ENCODE measurements at places on chromosomes 3 and 15.

GRCh38 chr3:57929988-57930387 is 78.2 kb upstream of the FLNB start:
- DNase-seq, result no peak

- DNase-seq, result no peak
Observed at GRCh38 chr15:77504306-77504705, 83.6 kb downstream of the HMG20A start.

DNA sequence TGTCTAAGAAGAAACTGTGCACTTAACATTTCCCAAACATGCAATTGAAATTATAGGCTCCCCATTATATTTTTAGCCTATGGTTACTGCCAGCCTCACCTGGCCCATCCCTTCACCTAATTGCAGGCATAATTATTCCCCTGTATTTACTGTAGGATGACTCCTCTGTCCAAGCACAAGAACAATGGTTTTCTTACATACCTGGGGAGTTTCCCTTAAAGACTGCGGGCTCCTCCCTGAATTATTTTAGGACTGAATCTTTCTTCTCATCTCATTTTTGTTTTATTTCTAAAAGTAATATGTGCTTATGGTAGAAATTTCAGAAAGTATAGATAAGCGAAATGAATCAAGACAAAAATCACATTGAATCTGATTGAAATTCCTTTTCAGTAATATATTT is 11.4 kb downstream of the TM4SF1 start:
- DNase-seq, result no peak

DNA sequence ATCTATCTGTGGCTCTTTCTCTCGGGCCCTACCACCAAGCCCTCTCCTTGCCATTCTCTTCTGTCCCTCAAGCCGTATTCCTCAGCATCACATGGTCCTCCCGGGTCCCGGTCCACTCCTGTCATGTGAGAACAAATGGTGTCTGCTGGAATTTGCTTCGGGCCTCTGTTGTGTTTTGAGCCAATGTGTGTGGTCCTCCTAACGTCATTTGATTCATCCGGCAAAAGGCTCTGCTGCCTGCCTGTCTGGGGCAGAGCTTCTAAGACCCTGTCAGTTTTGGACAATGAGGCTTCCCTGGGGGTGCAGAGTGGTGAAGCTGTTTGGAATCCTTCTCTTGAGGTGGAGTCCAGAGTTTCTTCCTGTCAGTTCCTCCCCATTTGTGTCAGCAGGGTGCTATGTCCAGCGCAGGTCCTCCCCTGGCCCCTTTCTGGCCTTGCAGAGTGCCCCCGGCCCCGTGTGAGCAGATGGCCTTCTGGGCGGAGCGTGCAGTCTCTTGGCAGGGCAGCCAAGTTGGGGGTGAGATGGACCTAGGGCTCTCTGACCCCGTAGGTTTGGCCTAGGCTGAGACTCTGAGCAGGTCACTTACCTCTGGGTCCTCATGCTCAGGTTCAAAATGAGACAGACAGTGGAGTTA is 93.6 kb downstream of the APBA2 start:
- DNase-seq, result no peak

GRCh38 chr3:195221015-195221853 is 49.7 kb downstream of the XXYLT1 start:
- no peak for DNase-seq

DNA sequence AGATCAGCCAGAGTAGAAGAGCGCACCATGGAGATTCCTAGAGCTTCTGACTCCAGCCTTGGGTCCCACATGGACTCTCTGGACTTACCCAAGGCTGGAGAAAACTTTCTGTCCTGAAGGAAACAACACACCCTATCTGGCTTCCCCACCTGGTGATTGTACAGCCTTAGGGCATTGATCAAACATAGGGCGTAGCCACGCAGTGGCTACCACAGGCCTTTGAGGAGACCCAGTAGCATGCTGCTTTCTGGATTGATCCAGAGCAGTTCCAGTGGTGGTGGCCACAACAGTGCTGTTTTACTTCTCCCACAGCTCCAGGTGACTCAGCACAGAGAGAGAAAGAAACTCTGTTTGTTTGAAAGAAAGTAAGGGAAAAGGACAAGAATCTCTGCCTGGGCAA is 23.5 kb downstream of the PYDC2 start:
- DNase-seq, result no peak

GRCh38 chr3:134886991-134887390 is 91.9 kb downstream of the EPHB1 start:
- no peak for DNase-seq

DNA sequence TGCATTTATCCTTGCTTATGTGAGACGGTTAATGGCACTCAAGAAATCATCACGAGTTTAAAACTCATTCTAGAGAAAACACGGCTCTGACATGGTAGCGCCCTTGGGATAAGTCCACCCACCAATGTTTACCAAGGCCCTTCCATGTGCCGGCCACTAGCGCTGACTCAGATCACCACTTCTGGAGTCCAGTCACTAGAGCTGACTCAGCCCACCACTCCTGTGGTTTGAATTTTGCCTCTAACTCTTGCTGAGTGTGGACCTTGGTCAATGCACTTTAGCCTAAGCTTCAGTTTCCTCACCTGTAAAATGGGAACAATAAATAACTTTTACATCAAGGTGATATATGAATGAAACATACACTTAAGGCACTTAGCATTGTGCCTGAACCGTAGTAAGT is 358.4 kb upstream of the PROK2 start:
- DNase-seq, result no peak

DNA sequence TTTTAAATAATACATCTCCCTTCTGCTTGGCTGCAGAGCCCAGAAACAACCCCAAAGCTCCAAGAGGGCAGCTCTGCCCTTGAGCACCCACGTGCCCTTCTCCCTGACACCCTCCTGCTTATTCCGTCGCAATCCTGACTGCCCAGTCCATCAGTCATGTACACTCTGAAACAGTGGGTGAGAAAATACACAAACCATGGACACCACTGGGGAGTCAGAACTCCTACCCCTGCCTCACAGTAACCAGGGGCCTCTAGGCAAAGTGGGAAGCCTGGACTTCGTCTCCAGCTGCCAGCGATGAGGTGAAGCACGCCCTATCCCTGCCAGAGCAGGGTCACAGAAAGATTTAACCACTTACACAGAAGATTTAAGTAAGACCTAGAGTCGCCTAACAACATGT is 40.1 kb downstream of the HERC2 start:
- no peak for DNase-seq

GRCh38 chr3:52217409-52217805 is 8.0 kb downstream of the TLR9 start:
- no peak for DNase-seq

All from AG04449 (cell line).